ENCODE measurements at places on chromosomes 2 and 18. TPM values are rescaled to one million over a fixed set of nuclear protein-coding genes. Genes with fewer than 3 reads are reported as not detected.

DNA sequence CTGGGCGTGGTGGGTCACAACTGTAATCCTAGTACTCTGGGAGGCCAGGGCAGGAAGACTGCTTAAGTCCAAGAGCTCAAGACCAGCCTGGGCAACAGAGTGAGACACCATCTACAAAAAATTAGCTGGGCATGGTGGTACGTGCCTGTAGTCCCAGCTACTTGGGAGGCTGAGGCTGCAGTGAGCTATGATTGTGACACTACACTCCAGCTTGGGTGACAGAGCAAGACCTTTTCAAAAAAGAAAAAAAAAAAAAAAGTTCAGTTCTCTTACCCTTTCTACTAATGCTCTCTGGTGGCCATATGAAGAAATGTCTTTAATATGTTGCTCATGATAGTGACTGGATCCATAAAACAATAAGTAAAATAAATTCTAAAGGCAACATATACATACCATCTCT lies 14.9 kb downstream of the TYW5 start:
- no peak overlapping the region for H3K4me3 ChIP-seq
- H3K27me3 ChIP-seq, result no peaks in the 10 kb centered on the region
- no peak overlapping the region for H3K27ac ChIP-seq
- H3K4me1 ChIP-seq, result no peaks in the 10 kb centered on the region
- DNase-seq, result peak; percentile 21
- peaks cover 15% of the 10 kb centered on the region for H3K36me3 ChIP-seq

DNA sequence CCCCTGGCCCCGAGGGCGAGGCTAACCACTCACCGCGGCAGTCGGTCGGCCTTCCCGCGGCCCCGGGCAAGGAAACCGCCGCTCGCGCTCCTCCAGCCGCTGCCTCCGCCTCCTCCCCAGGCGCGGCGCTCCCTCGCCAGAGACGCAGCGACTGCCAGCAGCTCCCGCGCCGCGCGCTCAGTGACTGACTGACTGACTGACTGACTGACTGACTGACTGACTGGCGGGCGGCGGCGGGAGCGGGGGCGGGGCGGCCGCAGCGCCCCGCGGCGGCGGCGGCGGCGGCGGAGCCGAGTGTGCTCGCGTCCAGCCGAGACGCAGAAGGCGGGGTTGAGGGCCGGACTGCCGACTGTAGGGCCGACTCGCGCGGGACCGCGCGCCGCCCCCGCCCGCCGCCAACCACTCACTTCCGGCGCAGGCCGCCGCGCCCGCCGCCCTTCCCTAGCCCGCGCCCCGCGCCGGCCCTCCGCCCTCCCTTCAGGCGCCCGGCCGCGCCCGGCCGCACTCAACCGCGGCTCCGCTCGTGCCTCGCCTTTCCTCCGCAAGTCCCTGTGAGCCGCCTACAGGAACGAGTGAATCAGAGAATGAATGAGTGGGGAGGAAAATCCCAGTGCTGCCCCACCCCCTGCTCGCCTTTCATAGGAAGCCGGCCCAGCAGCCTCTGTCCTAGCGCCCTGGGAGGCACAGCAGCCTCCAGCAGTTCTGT lies at the start of gene RAPH1:
Gene RAPH1, minus strand, starts transcription at position 224 of the 706 bp plus-strand sequence. CDS start 39,948 bp downstream, outside the sequence.
- no peaks in the 10 kb centered on the region for H3K27me3 ChIP-seq
- H3K27ac ChIP-seq, result peak within 1 kb of the TSS; percentile 84
- H3K4me3 ChIP-seq, result peak within 1 kb of the TSS; percentile 85
- DNase-seq, result peak; percentile 57
- H3K36me3 ChIP-seq, result no peaks in the 10 kb centered on the region

GRCh38 chr2:2325516-2325915 lies 5.6 kb downstream of the MYT1L start:
- no peaks in the 10 kb centered on the region for H3K4me1 ChIP-seq
- no peak overlapping the region for H3K4me3 ChIP-seq
- H3K27me3 ChIP-seq, result no peaks in the 10 kb centered on the region
- H3K36me3 ChIP-seq, result no peaks in the 10 kb centered on the region
- DNase-seq, result no peak
- H3K27ac ChIP-seq, result no peak overlapping the region

DNA sequence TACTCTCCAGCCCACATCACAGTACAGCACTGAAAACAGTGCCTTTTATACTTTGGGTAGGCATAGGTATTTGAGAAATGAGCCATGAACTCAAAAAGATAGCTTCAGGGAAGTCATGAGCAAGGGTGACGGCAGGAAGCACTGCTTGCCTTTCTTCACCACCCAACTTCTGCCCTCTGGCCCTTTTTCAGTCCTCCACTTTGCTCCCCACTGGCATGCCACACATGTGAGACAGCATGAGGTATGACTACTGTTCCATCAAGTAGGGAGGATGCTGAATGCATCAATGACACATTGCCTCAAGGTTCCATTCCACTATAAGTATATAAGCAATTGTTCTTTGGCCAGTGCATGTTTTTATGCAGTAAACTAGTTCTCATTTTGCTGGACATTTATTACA lies 373.0 kb downstream of the NRXN1 start:
- DNase-seq, result no peak
- no peak overlapping the region for H3K27ac ChIP-seq
- no peak overlapping the region for H3K4me3 ChIP-seq

Gene ROCK1
- 38.1 TPM for total RNA-seq

Gene SKOR2
- not detected for total RNA-seq

- no peaks in the 10 kb centered on the region for H3K27me3 ChIP-seq
- H3K4me3 ChIP-seq, result peak overlapping the region; percentile 92
- H3K4me1 ChIP-seq, result peaks cover 3% of the 10 kb centered on the region
- DNase-seq, result no peak
- no peaks in the 10 kb centered on the region for H3K36me3 ChIP-seq
These were observed 467 bp upstream of the WDR35 start for GRCh38 chr2:19990416-19990728.

- H3K27ac ChIP-seq, result peak overlapping the region; percentile 51
- H3K27me3 ChIP-seq, result no peaks in the 10 kb centered on the region
- peak overlapping the region; percentile 76 for H3K4me3 ChIP-seq
- peaks cover 8% of the 10 kb centered on the region for H3K36me3 ChIP-seq
- no peak for DNase-seq
These were observed 431 bp upstream of the EIF5B start for GRCh38 chr2:99336804-99337112.

Gene CNPPD1
- total RNA-seq, result 41.9 TPM

- DNase-seq, result no peak
- no peaks in the 10 kb centered on the region for H3K36me3 ChIP-seq
- no peak overlapping the region for H3K27ac ChIP-seq
- H3K27me3 ChIP-seq, result no peaks in the 10 kb centered on the region
- H3K4me1 ChIP-seq, result peaks cover 9% of the 10 kb centered on the region
- H3K4me3 ChIP-seq, result no peak overlapping the region
These were observed 486.6 kb downstream of the IRS1 start for GRCh38 chr2:226313060-226313459.

Data from HCT116 (cell line).